ENCODE measurements at places on chromosomes 5 and 9. TPM values are rescaled to one million over a fixed set of nuclear protein-coding genes. Genes with fewer than 3 reads are reported as not detected.

GRCh38 chr9:76687861-76688391 lies 76.3 kb upstream of the PCA3 start:
- H3K4me1 ChIP-seq: peaks cover 31% of the 10 kb centered on the region
- no peak overlapping the region for H3K4me3 ChIP-seq
- H3K27ac ChIP-seq: no peak overlapping the region
- H3K27me3 ChIP-seq: peaks cover 8% of the 10 kb centered on the region
- no peak for DNase-seq

- H3K27ac ChIP-seq: no peak overlapping the region
- H3K27me3 ChIP-seq: peaks cover 12% of the 10 kb centered on the region
- H3K4me1 ChIP-seq: no peaks in the 10 kb centered on the region
- H3K36me3 ChIP-seq: no peaks in the 10 kb centered on the region
- no peak overlapping the region for H3K4me3 ChIP-seq
Measured at GRCh38 chr5:79876456-79876855, 114.6 kb downstream of the MTX3 start.

DNA sequence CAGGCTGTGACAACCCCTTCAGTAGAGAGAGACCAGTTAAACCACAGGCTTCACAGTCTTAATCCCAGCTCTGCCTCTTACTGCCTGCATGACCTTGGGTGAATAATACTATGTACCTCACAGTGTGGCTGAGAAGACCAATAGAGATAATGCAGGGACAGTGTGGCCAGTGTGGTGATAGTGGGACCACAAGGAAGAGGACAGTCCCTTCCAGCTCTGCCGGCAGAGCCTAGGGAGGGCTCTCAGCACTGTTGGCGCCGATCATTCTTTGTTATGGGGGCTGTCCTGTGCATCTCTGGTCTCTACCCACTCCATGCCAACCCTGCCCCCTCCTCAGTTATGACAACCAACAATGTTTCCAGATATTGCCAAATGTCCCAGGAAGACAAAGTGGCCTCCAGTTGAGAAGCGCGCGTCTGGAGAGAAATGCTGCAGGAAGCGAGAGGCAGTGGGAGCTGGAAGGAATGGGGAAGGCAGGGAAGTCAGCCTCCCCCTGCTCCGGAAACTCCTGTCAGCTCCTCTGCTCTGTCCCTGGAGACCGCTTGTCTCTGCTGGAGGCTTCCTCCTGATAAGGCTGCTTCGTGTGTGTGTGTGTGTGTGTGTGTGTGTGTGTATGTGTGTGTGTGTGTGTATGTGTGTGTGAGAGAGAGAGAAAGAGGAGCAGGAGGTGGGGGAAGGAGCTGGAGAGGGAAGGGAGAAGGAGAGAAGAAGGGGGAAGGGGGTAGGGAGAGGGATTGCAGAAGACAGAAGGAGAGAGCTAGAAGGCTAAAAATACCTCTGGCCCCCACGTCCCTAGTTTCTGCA lies 31.8 kb upstream of the FABP6 start:
- no peaks in the 10 kb centered on the region for H3K36me3 ChIP-seq
- H3K27me3 ChIP-seq: peaks cover 3% of the 10 kb centered on the region
- no peak overlapping the region for H3K27ac ChIP-seq
- no peak for DNase-seq

- peaks cover 44% of the 10 kb centered on the region for H3K27me3 ChIP-seq
- no peaks in the 10 kb centered on the region for H3K36me3 ChIP-seq
- no peak overlapping the region for H3K4me3 ChIP-seq
- no peak overlapping the region for H3K27ac ChIP-seq
- no peaks in the 10 kb centered on the region for H3K4me1 ChIP-seq
Measured at GRCh38 chr5:157463621-157464518, 3.9 kb downstream of the NIPAL4 start.

DNA sequence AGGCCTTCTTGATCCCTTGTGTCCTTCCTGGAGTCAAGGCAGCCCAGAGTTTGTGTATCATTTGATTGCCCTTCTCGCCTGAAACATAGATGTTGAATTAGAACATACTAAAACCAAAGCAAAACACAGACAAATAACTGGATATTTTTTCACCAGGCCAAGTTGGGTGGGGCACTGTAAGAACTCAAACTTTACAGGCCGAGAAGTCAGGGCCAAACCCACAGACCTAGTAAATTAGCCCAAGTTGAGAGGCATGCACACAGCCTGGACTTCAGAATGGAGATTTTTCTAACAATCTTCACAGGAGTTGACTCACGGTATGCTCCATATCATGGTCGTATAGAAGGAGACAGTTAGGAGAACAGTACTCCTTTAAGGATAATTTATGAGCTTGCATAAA lies 121.7 kb downstream of the PIK3R1 start:
- no peak overlapping the region for H3K4me3 ChIP-seq
- no peaks in the 10 kb centered on the region for H3K36me3 ChIP-seq
- DNase-seq: no peak

- no peaks in the 10 kb centered on the region for H3K27me3 ChIP-seq
- no peak overlapping the region for H3K27ac ChIP-seq
- no peak overlapping the region for H3K4me3 ChIP-seq
- peaks cover 19% of the 10 kb centered on the region for H3K4me1 ChIP-seq
- H3K36me3 ChIP-seq: no peaks in the 10 kb centered on the region
Measured at GRCh38 chr5:146849694-146850303, 28.8 kb downstream of the PPP2R2B start.

GRCh38 chr5:180975338-180975737 lies 13.3 kb upstream of the BTNL3 start:
- no peaks in the 10 kb centered on the region for H3K36me3 ChIP-seq
- H3K4me3 ChIP-seq: no peak overlapping the region
- DNase-seq: no peak
- H3K27me3 ChIP-seq: no peaks in the 10 kb centered on the region
- no peak overlapping the region for H3K27ac ChIP-seq

DNA sequence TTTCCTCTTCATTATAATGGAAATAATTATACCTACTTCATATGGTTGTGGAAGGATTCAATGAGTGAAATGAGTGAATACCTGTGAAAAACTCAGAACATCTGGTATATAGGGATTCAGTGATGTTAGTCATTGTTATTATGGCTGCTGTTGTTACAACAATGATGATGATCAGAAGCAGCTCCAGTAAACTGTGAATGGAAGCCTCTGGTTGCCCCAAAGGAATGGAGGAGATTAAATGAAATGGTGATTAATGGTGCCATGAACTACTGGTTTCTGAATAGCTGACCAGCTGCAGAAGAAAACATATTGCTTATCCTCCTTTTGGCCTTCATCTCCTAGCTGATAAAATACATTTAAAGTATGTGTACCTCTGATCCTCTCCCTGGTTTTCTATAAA lies 372.0 kb downstream of the ARHGEF28 start:
- no peaks in the 10 kb centered on the region for H3K36me3 ChIP-seq
- H3K4me3 ChIP-seq: no peak overlapping the region

GRCh38 chr9:121943463-121943862 lies 149.6 kb downstream of the TTLL11 start:
- H3K27ac ChIP-seq: no peak overlapping the region
- no peaks in the 10 kb centered on the region for H3K36me3 ChIP-seq

DNA sequence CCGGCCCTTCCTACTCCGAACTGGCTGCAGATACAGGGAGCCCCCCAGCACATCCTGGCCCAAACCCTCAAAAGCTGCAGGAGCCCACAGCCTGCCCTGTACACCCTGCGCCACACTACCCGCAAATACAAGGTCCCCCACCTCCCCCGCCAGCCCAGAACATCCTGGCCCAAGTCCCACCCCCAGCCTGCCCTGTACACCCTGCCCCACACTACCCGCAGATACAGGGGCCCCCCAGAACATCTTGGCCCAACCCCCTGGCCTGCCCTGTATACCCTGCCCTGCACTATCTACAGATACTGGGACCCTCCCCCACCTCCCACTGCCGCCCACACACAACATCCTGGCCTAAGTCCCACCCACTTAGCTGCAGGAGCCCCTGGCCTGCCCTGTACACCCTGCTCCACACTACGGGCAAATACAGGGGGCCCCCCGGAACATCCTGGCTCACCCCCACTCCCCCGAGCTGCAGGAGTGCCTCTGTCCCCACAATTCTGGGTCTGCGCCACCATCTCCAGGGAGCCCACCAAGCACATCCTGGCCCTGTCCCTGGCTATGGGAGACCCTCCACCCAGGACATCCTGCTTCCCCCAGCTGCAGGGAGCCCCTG lies 8.3 kb downstream of the LPCAT1 start:
- no peak overlapping the region for H3K27ac ChIP-seq
- no peak for DNase-seq
- no peak overlapping the region for H3K4me3 ChIP-seq
- H3K27me3 ChIP-seq: no peaks in the 10 kb centered on the region
- peaks cover 70% of the 10 kb centered on the region for H3K4me1 ChIP-seq

GRCh38 chr9:113879318-113879717 lies 3.2 kb downstream of the ZNF618 start:
- no peaks in the 10 kb centered on the region for H3K36me3 ChIP-seq
- no peaks in the 10 kb centered on the region for H3K4me1 ChIP-seq
- H3K27me3 ChIP-seq: peaks cover 24% of the 10 kb centered on the region
- DNase-seq: no peak
- no peak overlapping the region for H3K27ac ChIP-seq

GRCh38 chr5:1083823-1084605 lies 27.8 kb downstream of the SLC12A7 start:
- no peak for DNase-seq
- H3K36me3 ChIP-seq: peaks cover 29% of the 10 kb centered on the region
- no peak overlapping the region for H3K27ac ChIP-seq

- DNase-seq: no peak
- no peak overlapping the region for H3K4me3 ChIP-seq
- H3K36me3 ChIP-seq: no peaks in the 10 kb centered on the region
- no peak overlapping the region for H3K27ac ChIP-seq
Measured at GRCh38 chr5:30781643-30782042, 411.8 kb upstream of the CDH6 start.

DNA sequence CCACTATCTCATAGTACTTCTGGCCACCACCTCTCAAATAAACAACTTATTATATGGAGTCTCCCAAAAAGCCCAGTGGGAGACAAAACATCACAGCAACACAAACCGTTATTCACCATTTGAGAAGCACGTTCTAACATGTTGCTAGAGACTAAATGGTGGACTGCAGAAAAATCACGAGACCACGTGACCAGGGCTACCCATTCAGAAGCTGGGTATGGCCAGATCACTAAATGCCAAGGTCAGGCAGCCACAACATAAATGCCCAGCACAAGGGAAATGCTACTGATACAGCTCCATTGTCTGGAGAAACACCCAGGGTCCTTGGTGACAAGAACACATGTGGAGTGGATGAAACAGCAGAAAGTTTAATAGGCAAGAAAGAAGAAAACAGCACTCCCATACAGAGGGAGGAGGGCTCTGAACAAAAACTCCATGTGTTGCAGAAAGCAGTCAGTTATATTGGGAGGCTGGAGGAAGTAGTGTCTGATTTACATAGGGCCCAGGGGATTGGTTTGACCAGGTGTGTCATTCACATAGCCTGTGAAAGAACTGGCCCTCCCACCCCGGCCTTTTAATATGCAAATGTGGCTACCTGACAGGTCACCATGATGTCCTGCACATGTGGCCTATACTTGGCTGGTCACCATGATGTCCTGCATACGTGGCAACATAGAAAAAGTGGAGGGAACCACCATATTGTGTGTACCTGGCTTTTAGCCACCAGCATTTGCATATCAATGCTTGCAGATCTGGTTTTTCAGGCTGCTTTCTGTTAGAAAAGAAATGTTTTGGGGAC lies 97.2 kb downstream of the TRIM36 start:
- H3K4me3 ChIP-seq: no peak overlapping the region
- no peaks in the 10 kb centered on the region for H3K36me3 ChIP-seq
- no peak for DNase-seq
- H3K4me1 ChIP-seq: peaks cover 11% of the 10 kb centered on the region
- H3K27ac ChIP-seq: no peak overlapping the region
- no peaks in the 10 kb centered on the region for H3K27me3 ChIP-seq

DNA sequence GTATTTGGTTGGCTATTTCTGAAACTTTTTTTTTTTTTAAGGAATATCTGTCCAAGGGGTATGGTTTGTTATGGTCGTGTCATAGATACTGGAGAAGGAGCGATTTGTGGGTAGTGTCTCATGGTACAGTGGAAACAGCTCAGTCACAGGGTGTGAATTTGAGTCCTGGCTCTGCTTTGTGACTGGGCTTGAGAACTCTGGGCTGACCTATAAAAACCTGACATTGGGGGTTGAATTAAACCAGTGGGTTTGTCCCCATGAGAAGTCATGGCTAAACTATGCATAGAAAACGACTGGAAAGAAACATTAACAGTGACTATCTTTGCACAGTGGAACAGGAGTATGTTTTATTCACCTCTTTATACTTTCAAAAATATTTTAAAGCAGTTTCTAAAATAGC lies 54.7 kb downstream of the MACROH2A1 start:
- H3K36me3 ChIP-seq: peaks cover 89% of the 10 kb centered on the region
- no peak overlapping the region for H3K4me3 ChIP-seq
- H3K27ac ChIP-seq: no peak overlapping the region

GRCh38 chr5:1767524-1768282 lies 31.9 kb downstream of the MRPL36 start:
- H3K4me1 ChIP-seq: no peaks in the 10 kb centered on the region
- H3K4me3 ChIP-seq: no peak overlapping the region
- peaks cover 6% of the 10 kb centered on the region for H3K27me3 ChIP-seq
- no peaks in the 10 kb centered on the region for H3K36me3 ChIP-seq

GRCh38 chr5:113056988-113057387 lies 80.4 kb downstream of the DCP2 start:
- no peak for DNase-seq
- no peak overlapping the region for H3K27ac ChIP-seq
- no peaks in the 10 kb centered on the region for H3K4me1 ChIP-seq
- H3K4me3 ChIP-seq: no peak overlapping the region

DNA sequence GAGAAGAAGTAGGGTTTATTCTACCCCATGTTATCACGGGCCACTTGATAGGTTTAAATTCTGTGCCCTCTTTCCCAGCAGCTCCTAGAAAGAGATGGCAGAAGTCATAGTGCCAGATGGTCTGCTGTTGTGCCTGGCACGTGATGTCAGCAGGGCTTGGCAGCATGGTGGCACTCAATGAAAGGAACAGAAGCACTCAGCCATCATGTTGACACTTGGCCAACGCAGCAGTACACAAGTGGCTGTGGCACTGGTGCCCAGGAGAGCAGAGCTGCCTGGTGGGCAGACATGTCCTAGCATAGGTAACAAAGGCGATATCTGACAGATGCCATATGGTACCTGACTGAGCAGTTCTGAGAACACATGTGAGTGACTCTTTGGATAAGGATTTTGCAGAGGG lies 796.4 kb upstream of the ACO1 start:
- no peak overlapping the region for H3K4me3 ChIP-seq
- no peak for DNase-seq
- no peaks in the 10 kb centered on the region for H3K4me1 ChIP-seq
- no peaks in the 10 kb centered on the region for H3K27me3 ChIP-seq
- no peaks in the 10 kb centered on the region for H3K36me3 ChIP-seq

GRCh38 chr9:86508208-86508903 lies 154.1 kb upstream of the TUT7 start:
- H3K27ac ChIP-seq: no peak overlapping the region
- no peak overlapping the region for H3K4me3 ChIP-seq
- DNase-seq: no peak
- no peaks in the 10 kb centered on the region for H3K36me3 ChIP-seq
- H3K4me1 ChIP-seq: no peaks in the 10 kb centered on the region
- peaks cover 14% of the 10 kb centered on the region for H3K27me3 ChIP-seq

Gene UBE2QL1
- total RNA-seq: not detected

Gene TAF1L
- not detected for total RNA-seq

Gene PCDHA13
- total RNA-seq: 0.04 TPM

Gene SAXO1
- total RNA-seq: not detected
